Panc1 (cell line): ENCODE measurements at places on chromosomes 5 and 9.
A peak's percentile ranks its signal among the peaks of the same experiment; 100 is the strongest.

DNA sequence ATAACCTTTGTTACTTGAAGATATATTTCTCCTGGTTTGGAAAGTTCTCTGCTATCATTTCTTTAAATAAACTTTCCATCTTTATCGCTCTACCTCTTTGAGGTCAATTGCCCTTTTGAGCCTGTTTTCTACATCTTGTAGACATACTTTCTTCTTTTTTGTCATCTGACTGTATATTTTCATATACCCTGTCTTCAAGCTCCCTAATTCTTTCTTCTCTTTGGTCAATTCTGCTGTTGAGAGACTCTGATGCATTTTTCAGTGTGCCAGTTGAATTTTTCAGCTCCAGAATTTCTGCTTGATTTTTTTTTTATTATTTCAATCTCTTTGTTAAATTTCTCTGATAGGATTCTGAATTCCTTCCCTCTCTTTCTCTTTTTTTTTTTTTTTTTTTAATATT is 511.2 kb upstream of the GRAMD2B start:
- no peak for DNase-seq

- DNase-seq = no peak
Observed at GRCh38 chr5:33588654-33589372, 148.0 kb downstream of the TARS1 start.

- DNase-seq = no peak
Observed at GRCh38 chr9:4923580-4924544, 61.2 kb upstream of the JAK2 start.

GRCh38 chr9:134830126-134830525 is 50.5 kb upstream of the FCN2 start:
- no peak for DNase-seq

GRCh38 chr9:96342571-96343245 is 40.7 kb upstream of the HSD17B3 start:
- DNase-seq = no peak

- peak; percentile 13 for DNase-seq
Observed at GRCh38 chr5:11046160-11046559, 285.1 kb upstream of the DAP start.

DNA sequence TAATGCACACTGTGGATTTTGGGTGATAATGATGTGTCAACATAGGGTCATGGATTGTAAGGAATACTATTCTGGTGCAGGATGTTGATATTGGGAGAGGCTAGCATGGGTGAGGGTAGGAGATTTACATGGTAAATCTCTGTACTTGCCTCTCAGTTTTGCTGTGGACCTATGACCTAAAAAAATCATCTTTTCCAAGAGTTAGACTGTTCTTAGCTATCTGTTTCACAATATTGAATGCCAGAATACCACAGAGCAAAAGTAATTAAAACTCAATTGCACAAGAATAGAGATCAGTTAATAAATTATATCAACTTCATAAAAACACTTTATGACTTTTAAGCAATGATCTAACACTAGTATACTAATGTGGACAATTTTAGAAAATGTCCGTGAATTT is 651.6 kb downstream of the HTR1A start:
- no peak for DNase-seq

DNA sequence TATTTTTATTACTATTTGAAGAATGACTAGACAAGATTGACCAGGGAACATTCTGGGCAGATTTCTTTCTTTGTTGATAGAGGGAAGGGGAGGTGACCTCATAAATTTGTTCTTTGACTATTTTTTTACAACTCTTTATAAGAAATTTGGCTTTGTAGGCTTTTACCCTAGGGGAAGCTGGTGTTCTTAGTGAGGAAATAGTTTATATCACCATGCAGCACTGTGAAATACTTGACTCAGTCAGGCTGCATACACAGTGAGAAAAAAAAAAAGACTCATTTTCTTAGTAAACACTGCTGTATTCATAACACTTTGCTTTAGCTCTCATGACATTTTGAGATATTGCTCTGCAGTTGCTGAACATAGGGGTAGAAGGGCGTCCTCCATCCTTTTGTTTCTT is 336.6 kb upstream of the PIK3R1 start:
- no peak for DNase-seq

DNA sequence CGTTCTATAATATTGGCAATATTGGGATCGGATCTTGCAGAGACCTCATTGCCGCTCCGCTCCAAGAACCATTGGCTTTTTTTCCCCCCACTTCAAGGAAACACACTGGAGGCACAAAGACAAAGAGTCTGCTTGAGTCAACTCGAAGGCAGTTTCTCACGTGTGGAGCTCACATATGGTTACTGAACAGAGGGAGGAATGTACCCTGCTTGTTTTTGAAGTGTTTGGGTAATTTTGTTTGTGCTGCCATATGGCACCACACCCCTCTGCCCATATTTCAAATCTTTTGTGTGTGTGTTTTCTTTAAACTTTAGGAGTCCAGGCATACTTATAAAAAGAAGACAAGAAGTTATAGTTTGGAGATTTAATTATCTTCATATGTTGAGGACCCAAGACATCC is 595.9 kb downstream of the DTWD2 start:
- DNase-seq = no peak

DNA sequence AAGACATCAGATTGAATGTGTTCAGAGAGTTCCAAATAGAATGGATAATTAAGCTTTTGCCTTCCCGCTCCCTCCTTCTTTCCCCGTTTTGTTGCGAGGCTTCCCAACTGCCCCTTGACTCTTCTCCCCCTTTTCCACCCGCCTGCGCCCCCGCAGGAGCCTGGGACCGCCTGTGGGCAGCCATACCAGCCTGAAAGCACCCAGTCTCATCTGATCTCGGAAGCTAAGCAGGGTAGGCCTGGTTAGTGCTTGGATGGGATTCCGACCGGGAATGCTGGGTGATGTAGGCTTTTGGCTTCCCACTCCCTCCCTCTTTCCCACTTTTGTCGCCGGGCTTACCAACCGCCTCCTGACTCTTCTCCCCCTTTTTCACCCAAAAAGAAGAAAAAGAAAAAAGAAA is 6.8 kb upstream of the HSD17B4 start:
- no peak for DNase-seq

- no peak for DNase-seq
Observed at GRCh38 chr9:120916588-120916987, 10.0 kb downstream of the TRAF1 start.

DNA sequence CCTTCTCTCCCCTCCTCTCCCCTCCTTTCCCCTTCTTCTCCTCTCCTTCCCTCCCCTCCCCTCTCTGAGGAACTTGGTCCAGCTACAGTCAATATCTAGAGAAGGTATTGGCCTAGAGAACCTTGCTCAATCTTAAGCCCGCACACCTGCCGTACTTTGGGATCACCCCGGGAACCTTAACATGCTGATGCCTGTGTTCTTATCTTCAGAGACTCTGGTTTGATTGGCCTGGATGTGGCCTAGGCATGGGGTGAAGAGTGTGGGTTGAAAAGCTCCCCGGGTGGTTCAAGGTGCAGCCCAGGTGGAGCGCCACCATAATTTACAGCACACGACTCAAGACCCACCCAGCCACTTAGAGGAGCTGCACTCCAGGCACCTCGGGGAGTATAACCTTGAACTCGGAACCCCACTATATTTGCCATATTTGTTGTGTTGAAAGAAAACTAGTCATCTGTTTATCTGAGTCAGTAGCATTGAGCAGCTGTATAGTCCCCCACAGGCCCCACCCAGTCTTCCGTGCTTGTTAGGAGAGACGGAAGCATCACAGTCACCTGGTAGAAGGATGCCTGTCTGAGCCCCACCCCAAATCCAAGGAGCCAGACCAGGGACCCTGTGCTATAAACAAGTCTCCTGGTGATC is 14.4 kb upstream of the PHF19 start:
- no peak for DNase-seq

DNA sequence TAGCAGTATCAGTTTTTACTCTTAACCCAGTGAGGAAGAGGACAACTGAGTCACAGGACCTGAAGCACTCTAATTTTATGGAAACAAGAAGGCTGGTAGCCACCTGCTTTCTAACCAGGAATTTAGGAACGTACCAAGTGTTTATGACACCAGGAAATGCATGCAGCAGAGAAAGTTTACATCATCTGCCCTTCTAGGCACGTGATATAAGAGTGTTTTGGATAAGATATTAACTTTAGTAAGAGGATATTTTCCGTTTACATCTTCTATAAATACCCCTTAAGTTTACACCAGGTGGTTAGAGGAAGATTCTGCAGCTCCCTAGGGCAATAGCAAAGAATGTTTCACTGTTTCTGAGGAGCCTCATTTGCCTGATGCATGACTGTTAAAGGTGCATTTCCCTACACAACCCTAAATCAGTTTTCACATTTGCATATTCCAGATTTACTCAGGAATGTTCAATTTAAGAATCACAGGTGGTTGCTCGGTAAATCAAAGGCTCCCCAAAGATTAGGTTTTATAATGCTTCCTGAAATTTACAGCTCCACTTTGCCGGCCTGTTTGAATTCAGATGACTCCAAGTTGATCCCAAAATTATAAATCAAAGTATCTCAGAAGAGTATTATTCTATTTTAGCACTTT is 1.8 kb downstream of the TSC1 start:
- DNase-seq = no peak

- no peak for DNase-seq
Observed at GRCh38 chr9:36590231-36590630, 17.5 kb downstream of the MELK start.

- DNase-seq = peak; percentile 43
Observed at GRCh38 chr9:122095010-122095767, 2.1 kb upstream of the TTLL11 start.

- DNase-seq = no peak
Observed at GRCh38 chr5:45578270-45578669, 117.9 kb downstream of the HCN1 start.

- DNase-seq = no peak
Observed at GRCh38 chr5:97119007-97119390, 23.4 kb downstream of the LIX1 start.

- peak; percentile 2 for DNase-seq
Observed at GRCh38 chr5:124453221-124454051, 293.0 kb downstream of the ZNF608 start.

DNA sequence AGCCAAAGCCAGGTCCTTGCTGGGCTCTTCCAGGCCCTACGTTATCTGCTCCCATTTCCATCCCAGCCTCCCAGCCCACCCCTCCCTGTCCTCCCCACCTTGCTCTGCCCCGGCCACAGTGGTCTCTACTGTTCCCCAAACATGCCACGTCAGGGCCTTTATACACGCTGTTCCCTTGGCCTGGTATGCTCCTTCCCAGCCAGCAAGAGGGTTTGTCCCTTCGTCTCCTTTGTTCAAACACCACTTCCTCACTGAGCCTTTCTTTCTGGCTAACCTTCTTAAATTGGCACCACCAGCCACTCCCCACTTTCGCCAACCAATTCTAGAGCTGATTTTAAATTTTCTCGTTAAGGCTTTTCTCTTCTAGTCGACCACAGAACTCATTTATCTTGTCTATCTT is 9.8 kb downstream of the SH2D3C start:
- no peak for DNase-seq

DNA sequence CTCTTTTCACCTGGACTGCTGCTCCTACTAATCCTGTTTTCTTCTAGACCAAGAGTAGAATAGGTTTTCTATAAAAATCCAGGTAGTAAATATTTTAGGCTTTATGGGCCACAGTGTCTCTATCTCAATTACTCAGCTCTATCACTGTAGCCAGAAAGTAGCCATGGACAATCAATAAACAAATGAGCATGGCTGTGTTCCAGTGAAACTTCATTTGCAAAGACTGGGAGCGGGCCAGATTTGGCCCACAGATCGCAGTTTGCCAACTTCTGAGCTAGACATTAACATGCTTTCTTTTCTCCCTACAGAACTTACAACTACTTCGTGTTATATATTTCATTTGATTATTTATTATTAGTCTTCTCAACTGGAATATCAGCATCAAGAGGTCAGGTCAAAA is 30.2 kb downstream of the BRINP1 start:
- DNase-seq = no peak

DNA sequence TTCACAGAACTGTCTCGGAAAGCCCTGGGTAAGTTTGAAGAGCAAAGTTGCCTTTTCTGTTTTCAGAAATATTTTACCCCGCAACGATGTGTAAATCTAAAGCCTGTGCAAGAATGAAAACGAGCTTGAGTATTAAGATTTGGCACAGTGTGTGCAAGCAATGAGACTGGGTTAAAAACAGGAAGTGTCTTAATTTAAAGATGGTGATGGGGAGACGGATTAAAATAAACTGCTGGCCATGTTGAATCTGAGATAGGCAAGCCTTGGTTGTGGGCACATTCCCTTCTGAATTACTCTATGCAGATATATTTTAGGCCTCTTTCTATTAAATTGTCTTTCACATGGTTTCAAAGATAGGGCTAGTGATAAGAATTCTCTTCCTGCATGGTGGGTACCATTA is 294.2 kb upstream of the DMRT1 start:
- no peak for DNase-seq

DNA sequence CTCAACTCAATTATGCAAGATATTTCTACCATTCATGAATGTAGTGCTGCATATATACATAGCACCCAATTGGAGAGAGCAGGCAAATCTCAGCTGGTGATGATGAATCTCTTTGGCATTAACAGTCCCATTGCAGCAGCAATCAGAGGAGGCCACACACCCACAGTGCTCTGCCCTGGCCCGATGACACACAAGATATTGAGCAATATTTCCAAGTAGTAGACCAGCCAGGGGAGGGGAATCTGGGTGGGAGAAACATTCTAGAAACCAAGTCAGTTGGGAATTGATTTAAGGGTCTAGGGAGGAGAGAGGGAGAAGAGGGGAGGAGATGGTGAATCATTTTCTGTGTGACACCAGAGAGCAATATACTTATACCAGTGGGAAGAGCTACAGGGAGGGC is 14.9 kb upstream of the C5orf63 start:
- DNase-seq = no peak
